Occipital lobe (tissue), 3 donors: ENCODE measurements at places on chromosomes 7 and 10. TPM values are rescaled to one million over a fixed set of nuclear protein-coding genes. Genes with fewer than 3 reads are reported as not detected.

The ANKRD22 gene
- total RNA-seq, result 0.16 TPM

- no peak for DNase-seq
These were observed 931.2 kb upstream of the KCND2 start for GRCh38 chr7:119341822-119342221.

DNA sequence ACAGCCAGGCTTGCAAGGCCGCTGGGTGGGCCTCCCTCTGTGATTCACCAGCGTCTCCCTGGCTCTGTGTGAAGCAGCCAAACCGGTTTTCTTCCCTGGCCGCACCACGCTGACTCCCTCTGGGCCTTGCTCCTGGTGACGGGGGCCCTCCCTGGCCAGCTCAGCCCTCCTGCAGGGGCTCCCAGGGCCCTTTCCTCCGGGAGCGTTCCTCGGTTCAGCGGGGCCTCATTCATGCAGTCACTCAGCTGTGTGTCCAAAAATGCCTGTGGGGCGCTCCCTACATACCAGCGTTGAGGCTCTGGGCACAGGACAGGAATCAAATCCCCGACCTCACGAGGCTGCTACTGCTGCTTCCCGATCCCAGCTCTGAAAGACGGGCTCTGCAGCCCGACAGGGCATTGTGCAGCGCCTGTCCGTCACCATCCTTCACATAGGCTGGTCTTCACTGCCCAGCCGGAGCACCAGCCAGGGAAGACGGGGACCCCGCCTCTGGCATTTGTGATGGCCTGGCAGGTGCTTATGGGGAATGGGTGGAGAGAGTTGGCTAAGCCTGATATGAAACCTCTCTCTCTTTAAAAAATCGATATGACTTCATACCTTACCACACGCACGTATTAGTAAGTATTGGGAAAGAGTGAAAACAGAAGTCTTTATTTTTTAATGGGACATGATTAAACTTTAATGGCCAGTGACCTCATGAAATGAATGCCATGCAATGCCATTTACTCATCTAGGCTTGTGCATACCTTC, 110.0 kb upstream of the SHH start:
- no peak for DNase-seq

- DNase-seq, result no peak
These were observed 354.6 kb downstream of the LRRTM3 start for GRCh38 chr10:67280405-67280804.

DNA sequence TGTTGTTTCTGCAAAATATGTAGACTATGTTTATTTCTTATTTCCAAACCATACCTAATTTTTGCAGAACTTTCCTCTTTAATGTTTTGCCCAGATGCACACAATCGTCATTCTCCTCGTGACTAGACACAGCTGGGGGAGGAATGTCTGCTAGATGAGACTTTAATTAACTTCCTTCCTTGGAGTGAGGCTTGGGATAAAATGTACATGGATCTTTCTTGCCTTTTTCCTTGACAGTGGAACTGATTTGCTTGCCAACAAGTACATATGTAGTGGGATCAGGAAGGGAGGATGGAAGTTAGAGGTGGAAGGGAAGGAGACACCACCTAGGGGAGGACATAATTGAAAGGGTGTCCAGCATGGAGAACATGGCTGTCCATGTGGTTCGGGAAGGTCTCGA, 172.5 kb downstream of the VTI1A start:
- DNase-seq, result no peak

GRCh38 chr10:96706331-96706853, 13.9 kb downstream of the PIK3AP1 start:
- no peak for DNase-seq

DNA sequence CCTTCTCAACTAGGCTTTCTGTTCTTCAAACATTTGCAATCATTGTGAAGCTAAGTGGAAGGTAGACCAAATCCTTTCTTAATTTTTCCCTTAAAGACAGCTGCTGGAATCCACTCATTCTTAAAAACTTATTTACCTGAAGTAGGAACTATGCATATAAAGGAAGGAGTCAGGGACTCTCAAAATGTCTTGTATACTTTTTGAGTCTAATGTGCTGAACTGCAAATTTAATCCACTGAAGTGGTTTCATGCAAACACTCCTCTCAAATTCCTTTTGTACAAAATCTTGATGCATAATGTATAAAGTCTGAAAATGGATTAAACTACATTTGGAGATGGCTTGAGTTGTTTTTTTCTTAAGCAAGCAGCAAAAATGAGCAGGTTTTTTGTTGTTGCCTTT, 118.0 kb downstream of the CABCOCO1 start:
- DNase-seq, result no peak

GRCh38 chr10:84331091-84331490, 2.7 kb downstream of the CCSER2 start:
- no peak for DNase-seq

DNA sequence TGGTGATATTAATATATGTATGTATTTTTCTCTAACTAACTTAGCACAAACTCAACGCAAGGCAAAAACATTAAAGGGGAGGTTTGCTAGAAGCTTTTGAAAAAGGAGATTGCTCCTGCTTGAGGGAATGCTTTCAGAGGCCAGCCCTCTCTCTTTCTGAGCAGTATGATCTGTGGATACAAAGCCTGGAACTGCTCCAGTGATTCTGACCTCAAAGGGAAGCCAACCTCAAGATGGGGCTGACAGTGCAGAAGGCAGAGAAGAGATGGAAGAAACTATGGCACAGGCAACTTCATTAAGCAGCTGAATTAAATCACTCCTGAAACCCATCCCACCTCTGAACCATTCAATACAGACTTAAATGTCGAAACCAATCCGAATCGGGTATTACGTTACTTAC, 102.4 kb downstream of the USP6NL start:
- no peak for DNase-seq

DNA sequence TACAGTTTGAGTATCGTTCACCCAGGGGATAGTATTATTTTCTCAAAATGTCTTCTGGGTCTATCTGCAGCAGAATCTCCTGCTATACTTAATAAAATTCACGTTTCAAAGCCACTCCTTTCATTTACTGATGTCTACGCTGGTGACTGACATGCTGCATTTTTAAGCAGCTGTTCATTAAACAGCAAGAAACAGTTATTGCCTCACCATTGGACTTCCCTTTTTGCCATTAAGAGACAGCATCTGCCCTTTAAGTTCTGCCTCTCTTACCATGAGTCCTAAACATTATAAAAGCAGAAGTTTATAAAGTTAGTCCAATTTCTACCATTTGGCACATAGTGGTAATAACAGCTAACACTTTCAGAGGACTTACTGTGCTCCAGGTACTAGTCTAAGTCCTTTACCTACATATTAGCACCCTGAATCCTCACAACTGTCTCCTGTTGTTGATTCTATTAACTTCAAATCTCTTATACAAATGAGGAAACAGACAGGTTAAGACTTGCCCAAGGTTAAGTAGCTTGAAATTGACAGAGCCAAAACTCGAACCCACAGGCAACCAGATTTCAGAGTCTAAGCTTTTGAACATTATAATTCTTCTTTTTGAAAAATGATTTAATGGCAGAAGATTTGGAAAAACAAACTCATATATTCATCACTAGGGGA, 169.5 kb downstream of the SNX13 start:
- no peak for DNase-seq

DNA sequence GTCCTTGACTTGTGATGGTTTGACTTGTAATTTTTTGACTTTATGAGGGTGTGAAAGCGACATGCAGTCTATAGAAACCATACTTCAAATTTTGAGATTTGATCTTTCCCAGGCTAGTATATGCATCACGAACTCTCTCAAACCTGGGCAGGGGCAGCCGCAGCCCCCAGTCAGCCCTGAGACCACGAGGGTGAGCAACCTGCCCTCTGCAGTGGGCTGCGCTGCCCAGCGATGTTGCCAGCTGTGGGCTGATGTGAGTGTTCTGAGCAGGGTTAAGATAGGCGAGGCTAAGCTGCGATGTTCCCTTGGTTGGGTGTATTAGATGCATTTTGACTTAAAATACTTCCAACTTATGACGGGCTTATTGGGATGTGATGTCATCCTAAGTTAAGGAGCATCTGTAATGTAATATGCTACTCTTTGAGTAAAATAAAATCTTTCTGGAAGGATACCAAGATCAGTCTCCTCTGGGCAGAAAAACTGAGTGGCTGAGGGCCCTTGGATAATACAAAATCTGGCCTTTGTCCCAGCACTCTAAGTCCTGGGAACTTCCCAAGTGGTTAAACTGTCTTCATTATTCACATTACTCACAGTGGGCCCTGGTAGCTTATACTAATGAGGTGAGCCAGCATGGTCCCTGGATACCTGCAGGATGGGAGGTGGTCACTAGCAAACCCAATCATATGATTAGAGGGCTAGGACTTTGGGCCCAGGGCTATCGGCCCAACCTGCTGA, 28.4 kb upstream of the CNPY1 start:
- no peak for DNase-seq

GRCh38 chr7:2109251-2109872, 123.4 kb downstream of the MAD1L1 start:
- no peak for DNase-seq

The FASTK gene
- total RNA-seq, result 30.7 TPM
